ENCODE measurements at places on chromosomes 13 and 19. TPM values are rescaled to one million over a fixed set of nuclear protein-coding genes. Genes with fewer than 3 reads are reported as not detected.

The CEACAM8 gene
- total RNA-seq, result not detected

The RFC3 gene
- 4.6 TPM for total RNA-seq

The ICAM5 gene
- total RNA-seq, result 9.3 TPM

DNA sequence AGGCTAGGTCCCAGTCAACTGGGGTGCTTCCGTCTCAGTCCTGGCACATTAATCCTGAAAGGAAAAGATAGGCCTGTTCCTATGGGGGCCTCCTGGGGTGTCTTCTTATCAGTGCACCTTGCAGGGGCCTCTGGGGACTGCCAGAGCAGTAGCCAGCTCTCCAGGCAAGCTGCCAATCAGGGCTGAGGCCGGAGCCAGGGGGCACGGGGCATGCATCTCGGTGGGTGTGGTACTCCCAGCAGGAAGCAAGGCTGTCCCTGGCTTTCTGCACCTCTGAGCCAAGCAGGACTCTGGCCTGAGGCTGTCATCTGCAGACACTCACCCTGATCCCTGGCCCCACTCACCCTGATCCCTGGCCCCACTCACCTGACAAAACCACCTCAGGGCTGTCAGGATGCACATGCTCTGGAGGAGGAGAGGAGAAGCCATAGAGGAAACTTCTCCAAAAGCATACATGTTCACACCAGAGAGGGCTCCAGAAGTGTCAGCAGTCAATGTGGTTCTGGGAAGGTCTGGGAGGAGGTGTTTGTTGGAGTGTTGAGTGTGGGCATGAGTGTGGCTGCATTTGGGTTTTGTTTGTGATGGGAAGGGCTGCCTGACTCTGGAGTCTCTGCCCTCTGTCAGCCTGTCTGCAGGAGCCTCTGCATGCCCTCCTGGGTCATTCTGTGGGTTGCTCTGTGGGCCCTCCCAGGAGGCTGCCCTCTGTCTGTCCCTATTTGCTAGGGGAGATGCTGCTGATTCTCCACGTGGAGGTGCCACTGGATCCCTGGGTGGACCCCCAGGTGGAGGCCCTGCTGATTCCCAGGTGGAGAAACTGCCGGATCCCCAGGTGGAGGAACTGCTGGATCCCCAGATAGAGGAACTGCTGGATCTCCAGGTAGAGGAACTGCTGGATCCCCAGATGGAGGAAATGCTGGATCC, 22.7 kb upstream of the KCTD15 start:
- H3K36me3 ChIP-seq, result no peaks in the 10 kb centered on the region
- no peak for DNase-seq
- H3K4me3 ChIP-seq, result no peak overlapping the region
- peaks cover 4% of the 10 kb centered on the region for H3K4me1 ChIP-seq
- H3K27ac ChIP-seq, result no peak overlapping the region

The GPR12 gene
- total RNA-seq, result not detected

- H3K27me3 ChIP-seq, result no peaks in the 10 kb centered on the region
- peak overlapping the region; percentile 76 for H3K27ac ChIP-seq
- H3K4me3 ChIP-seq, result no peak overlapping the region
- H3K36me3 ChIP-seq, result no peaks in the 10 kb centered on the region
- H3K4me1 ChIP-seq, result peaks cover 69% of the 10 kb centered on the region
Measured at GRCh38 chr19:46902402-46902766, 41.6 kb downstream of the ARHGAP35 start.

Measured in chondrocyte (in vitro differentiated cells).